ENCODE measurements at places on chromosomes 3 and 15.
A peak's percentile ranks its signal among the peaks of the same experiment; 100 is the strongest.

- no peak for DNase-seq
Observed at GRCh38 chr15:68503791-68504680, 72.1 kb upstream of the ITGA11 start.

- no peak for DNase-seq
Observed at GRCh38 chr3:59565125-59565524, 515.3 kb upstream of the CFAP20DC start.

- DNase-seq, result no peak
Observed at GRCh38 chr15:71659730-71660067, 150.7 kb upstream of the NR2E3 start.

- DNase-seq, result no peak
Observed at GRCh38 chr3:197260491-197261163, 37.8 kb downstream of the DLG1 start.

DNA sequence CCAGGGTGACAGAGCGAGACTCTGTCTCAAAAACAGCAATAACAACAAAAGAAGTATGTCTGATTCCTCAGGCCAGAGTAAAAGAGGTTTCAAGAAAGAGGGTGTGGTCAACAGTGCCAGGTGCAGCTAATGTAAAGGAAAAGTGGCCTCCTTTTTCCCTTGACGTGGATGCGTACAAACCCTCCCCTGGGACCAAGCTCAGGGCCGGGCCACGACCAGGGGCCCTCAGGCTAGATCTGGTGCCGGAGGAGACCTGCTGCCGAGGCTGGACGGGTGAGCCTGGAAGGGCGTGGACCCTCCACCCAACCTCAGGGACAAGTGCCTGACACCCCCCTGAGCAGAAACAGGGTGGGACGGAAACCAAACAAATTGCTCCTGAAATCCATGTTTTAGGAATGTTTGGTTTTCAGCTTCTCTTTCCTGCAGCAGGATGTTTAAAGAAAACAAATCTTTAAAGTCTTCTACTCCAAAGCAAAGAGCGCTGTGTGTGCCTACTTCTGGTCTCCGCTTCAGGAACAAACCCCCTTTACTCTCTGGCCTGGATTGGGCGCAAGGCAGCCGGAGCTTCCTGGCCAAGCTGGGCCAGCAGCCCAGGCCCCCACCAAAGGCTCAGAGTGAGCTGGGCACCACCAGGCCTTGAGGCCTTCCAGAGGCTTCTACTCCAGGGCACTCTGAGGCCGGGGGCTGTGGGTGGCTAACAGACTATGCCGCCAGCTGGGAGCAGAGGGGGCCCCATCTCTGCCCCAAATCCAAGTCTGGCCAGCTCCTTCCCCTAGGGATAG is 21.4 kb downstream of the ZDHHC19 start:
- no peak for DNase-seq

- no peak for DNase-seq
Observed at GRCh38 chr3:12349895-12350811, 61.3 kb downstream of the PPARG start.

DNA sequence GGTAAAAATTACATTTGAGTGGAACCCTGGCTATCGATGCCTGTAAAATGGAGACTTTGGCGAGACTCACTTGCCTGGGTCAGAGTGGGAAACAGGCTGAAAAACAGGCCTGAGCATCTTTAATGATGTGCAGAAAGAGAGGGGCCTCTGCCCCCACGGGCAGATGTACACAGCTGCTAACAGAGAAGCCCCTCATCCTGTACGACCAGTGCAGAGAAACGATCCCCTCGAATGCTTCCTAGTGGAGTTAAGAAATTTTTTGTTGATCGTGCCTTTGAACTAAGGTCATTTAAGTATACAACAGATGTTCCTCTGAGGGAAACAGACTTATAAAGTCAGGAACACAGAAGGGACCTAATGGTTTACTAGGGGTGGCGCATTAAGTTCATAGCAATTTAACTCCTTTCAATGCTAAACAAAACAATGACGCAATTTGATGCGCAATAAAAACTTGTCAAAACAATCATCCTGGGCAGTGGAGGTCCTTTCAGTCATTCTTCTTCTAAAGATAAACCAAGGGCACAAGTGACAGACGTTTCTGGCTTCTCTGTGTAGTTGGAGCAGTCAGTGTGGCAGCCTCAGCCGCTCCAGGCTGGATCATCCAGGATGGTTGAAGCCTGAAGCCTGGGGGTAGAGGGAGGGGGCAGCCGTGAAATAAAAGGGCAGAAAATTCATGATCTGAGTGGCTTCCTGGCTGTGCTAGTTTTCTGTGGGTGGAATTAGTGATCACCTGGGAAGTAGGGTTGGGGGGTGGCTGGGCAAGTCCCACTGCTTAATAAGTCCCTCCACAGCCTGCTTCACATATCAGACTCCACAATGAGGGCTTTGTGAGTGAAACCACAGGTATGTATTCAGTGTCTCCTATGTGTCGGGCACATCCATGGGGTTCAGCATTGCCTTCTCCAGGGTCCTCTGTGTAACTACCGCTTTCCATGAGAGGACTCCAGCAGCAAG is 50.8 kb upstream of the MRPS22 start:
- DNase-seq, result no peak

DNA sequence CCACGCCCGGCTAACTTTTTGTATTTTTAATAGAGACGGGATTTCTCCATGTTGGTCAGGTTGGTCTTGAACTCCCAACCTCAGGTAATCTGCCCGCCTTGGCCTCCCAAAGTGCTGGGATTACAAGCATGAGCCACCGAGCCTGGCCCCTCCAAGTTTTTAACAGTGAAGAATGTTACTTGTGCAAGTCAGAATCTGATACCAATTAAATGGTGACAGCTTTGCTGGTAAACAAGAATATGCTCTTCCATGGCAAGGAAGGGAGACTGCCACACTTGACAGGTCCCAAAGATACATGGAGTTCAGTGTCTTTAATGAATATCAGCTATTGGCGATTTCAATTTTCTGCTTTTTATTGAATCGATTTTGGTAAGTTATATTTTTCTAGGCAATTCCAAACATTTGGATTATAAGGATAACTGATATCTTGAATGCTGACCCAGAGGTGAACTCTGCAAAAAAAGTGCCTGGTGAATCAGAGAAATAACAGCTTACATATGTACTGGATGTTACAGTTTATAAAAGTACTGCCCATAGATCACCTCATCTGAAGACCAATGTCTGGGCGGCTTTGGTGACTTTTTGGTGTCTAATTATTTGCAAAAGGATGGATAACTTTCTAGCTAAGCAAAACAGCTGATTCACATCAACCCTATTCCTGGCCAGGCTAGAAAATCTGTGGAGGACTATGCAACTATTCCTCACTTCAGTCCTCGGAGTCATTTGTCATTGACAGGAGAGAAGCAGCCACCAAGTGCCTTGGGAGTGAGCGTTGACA is 1.2 kb downstream of the PARP16 start:
- DNase-seq, result no peak

DNA sequence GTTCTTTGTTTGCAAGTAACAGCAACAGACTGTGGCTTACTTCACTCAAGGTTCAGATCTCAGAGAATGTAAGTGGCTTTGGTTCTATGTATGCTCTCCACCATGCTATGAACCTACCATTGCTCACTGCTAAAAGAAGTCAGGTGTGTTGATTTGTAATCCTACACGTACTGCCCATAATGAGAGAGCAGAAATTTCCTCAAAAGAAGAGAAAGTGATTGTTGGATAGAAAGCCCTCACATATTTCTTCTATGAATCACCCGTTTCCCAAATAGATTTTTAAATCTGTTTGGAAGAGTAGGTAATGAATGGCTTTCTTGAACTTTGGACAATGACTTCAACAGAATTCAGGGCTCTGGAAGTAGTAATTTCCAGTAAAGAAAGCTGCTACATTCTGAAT is 565.4 kb downstream of the ROBO2 start:
- DNase-seq, result no peak

DNA sequence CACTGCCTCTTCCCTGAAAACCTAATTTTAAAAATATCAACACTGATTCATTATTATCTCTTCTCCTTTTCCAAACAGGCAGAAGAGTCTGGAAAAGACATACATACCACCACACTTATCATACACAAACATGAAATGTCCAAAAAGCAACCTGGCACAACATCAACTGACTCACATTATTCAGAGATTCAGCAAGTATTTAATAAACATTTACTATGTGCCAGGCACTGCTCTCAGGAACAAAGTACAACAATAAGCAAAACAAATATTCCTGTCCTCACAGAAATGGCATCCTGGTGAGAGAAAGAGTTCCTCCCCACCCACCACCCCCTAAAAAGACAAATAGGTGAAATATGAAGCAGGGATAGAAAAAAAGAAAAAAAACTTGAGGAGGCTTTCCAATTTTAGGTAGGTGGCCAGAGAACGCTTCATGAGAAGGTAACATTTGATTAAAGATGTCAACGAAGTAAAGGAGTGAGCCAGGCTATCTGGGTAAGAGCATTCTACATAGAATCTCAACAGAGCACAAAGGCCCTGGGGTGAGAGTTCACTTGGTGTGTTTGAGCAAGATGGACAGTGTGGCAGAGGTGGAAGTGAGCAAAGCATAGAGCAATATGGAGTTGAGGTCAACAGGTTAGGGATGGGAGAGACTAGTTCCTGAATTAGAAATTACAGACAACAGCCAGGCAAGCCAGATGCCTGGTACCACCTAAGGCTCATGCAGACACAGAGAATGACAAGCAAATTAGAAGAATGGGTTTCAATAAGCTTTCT is 141.7 kb downstream of the OSBPL10 start:
- DNase-seq, result no peak

DNA sequence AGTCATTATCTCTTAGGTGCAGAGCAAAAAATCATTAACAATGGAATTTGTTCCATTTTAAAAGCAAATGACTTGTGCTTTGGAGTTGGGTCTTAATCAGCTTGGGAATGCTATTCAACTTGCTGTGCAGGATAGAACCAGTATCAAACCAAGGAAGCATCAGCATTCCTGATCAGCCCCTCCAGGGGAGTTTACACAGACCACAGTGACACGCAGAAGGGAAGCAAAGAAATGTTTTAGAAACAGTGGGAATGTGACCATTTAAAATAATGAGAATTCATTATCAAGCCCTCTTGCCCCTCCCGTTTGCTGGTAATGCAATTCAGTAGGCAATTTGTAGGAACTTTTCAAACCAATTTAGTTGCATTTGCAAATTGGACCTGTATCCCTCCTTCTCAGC is 155.1 kb downstream of the LRTM1 start:
- no peak for DNase-seq

- DNase-seq, result no peak
Observed at GRCh38 chr3:131224886-131225550, 156.6 kb upstream of the NUDT16 start.

GRCh38 chr3:45779746-45780735 is 16.3 kb downstream of the SLC6A20 start:
- no peak for DNase-seq

DNA sequence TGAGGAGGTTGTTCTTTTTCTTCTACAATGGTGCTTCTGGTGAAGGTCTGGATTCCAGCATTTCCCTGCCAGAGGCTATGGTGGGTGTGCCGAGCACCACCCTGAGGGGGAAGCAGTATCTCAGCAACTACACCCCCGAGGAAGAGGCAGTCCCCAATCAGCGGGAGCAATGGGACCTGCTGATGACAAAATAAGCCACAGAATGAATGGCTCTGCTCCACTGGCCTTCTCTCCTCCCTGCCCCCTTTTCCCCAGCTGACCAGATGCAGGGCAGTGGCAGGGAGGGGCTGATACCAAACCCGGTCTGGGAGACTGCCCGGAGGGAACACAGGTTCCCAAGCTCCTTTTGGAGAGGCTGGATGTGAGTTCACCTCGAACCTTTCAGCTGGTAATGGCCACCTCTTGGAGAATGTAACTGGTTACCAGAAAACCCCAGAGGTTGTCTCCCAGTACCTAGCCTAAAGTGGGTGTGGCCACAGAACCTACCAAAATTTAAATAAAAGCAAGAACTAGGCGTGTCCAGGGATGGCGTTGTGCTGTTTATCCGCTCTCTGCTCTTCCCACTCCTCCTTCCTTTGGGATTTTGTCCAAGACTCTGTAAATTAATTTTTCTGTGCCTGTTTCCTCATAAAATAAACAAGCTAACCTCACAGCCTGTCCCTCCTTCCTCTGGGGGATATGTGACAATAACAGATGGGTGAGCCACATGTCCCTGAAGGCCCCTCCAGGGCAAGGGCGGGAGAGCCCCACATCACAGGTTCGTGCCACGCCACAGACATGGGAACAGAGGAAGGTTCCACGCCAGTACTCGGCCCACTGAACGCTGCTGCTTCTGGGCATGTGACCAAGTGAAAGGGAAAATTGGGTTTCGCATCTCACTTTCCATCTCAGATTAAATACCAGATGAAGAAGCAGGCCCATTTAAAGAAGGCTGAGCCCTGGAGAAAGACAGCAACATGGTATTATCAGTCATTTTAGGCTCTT is 35.1 kb upstream of the SPTBN5 start:
- DNase-seq, result peak; percentile 21

DNA sequence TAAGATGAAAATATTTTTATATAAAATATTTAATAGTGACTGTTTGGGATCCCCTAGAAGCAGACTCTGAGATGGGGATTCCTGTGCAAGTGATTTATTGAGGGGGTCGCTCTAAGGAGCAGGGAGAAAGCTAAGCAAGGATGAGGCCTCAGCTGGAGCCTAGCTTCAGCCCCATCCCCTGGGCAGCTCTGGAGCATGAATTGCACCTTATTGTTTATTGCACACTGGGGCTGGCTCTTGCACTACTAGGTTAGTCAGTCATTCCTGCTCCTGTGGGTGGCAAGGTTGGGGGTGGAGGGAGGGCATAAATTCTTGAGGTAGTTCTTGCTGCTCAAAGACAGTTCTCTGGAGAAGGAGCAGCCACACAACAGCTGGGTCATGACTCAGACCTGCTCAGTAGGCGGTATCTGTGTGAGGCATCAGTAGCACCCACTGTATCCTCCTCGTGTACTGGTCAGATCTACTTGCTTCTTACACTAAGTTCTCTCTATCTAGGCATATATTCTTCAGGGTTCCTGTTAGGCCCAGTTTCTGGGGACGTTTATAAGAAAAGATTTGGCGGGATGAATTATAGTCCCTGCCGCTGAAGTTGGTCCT is 27.2 kb upstream of the TNFSF10 start:
- DNase-seq, result peak; percentile 91

DNA sequence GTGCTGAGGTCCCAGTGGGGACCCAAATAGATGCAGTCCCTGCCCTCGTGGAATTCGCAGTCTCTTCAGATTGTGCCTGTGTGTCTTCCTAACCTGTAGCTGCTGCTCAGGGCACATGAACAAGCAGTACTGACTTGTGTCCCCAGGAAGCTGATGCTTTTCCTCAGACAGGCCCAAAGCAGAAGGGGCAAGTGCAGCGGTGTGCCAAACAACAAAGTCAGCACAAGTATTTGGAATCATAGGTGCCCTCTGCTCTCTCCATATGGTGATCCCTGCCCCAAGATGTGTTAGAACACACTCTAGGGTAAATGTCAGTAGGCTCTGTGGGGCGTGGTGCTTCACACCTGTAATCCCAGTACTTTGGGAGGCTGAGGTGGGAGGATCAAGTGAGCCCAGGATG is 21.9 kb downstream of the BHLHE40 start:
- DNase-seq, result peak; percentile 9

- DNase-seq, result no peak
Observed at GRCh38 chr15:96166223-96167200, 164.0 kb upstream of the NR2F2 start.

Data from activated CD4-positive, alpha-beta memory T cell treated with anti-CD3 and anti-CD28 coated beads for 36 hours (primary cell).